ENCODE measurements at places on chromosomes 7 and 10.
A peak's percentile ranks its signal among the peaks of the same experiment; 100 is the strongest.

- DNase-seq = no peak
Observed at GRCh38 chr10:29668628-29669027, 33.9 kb upstream of the SVIL start.

- DNase-seq = no peak
Observed at GRCh38 chr7:67105377-67105776, 108.7 kb downstream of the TYW1 start.

DNA sequence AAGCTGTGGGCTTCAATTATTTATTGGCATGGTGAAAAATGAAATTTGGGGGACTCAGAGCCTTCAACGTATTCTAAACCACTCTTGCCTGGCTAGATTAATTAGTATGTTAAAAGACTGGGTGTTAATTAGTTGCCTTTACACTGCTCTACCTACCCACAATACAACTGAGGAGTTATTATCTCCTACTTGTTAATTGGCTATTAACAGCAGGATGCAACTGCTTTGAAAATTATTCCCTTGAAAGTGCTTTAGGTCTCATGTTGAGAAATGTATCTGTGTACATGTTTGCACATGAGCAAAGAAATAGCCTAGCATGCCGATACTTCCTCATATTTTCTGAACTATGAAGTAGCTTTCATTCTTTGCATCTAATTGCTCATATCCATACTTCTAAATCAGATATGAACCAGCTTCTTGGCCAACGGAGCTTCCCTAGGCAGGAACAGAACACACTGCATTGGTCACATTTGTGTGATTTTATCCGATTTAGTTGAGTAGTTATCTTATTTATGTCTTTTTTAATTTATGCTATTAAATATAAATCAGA lies 155.8 kb downstream of the GPAM start:
- DNase-seq = no peak

DNA sequence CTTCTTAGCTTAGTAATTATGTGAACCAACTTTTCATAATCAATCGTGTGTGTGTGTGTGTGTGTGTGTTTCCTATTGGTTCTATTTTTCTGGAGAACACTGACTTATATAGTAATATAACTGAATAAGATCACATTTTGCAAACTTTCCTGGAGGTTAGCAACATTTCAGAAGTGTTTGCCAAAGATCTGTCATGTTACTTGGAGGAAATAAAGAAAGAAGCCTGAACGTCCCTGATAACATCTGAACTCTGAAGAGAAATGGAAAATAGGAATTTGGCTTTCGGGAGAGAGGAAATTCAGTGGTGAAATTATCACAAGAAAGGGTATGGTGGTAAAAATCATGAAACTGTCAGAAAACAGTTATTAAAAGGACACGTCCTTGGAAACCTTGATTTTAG lies 984.4 kb upstream of the AUTS2 start:
- no peak for DNase-seq

GRCh38 chr10:44462338-44462914 lies 77.5 kb upstream of the CXCL12 start:
- no peak for DNase-seq

- no peak for DNase-seq
Observed at GRCh38 chr10:101892782-101893391, 49.3 kb upstream of the KCNIP2 start.

DNA sequence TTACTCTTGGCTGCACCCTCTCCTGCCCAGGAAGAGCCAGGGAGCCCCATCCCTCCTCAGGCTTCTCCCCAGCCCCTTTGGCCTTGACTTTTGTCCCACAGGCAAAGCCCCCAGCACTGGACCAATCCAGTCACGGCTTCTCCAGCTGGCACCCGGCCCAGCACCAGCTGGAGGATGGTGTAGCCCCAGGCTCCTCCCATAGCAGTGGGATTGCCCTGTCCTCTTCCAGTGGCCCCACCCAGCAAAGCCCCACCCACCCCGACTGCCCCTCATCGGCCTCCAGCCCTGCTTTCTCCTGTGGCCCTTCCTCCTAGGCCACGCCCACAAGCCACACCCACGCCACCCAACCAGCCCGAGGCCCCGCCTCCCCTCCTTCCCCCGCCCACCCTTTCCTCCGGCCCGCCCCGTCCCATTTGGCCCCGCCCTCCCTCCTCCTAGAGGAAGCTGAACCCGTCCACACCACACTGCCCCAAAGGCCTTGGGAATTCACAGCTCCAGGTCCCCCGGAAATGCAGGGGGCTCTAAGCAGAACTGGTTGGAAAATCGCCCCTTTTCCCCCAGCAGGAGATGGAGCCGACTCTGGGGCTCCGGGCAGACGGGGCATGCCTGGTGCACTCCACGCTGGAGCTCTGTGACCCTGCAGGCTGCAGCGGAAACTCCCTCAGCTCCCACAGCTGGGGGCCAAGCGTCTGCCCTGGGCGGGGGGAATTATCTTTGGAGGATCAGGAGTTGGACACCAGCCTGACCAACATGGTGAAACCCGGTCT lies 25.2 kb downstream of the GET4 start:
- peak; percentile 91 for DNase-seq

DNA sequence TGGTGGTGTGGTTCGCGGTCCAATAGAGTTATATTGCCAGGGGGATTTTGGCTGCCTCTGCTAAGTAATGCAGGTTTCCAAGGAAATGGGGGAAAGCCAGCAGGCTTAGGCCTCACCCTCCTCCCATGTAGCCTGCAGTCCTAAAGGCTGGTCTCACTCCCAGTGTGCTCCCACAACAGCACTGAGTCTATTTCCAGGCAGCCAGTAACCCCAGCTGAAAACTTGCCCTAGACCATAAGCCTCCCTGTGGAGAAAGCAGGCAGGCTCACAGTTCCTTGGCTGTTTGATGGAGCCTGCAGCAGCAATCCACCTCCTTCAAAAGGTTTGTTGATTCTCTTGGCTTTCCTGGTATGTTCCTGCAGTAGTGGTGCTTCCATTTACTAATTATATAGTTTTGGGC lies 220.0 kb upstream of the ZNF804B start:
- DNase-seq = no peak

- DNase-seq = no peak
Observed at GRCh38 chr10:23362069-23362830, 17.7 kb upstream of the C10orf67 start.

GRCh38 chr7:116859323-116859722 lies 3.1 kb upstream of the CAPZA2 start:
- DNase-seq = peak; percentile 32

GRCh38 chr7:14635955-14636354 lies 266.6 kb downstream of the DGKB start:
- DNase-seq = no peak

- no peak for DNase-seq
Observed at GRCh38 chr7:151309311-151309710, 32.3 kb upstream of the NUB1 start.

GRCh38 chr10:5433182-5433581 lies 20.8 kb downstream of the NET1 start:
- DNase-seq = no peak

DNA sequence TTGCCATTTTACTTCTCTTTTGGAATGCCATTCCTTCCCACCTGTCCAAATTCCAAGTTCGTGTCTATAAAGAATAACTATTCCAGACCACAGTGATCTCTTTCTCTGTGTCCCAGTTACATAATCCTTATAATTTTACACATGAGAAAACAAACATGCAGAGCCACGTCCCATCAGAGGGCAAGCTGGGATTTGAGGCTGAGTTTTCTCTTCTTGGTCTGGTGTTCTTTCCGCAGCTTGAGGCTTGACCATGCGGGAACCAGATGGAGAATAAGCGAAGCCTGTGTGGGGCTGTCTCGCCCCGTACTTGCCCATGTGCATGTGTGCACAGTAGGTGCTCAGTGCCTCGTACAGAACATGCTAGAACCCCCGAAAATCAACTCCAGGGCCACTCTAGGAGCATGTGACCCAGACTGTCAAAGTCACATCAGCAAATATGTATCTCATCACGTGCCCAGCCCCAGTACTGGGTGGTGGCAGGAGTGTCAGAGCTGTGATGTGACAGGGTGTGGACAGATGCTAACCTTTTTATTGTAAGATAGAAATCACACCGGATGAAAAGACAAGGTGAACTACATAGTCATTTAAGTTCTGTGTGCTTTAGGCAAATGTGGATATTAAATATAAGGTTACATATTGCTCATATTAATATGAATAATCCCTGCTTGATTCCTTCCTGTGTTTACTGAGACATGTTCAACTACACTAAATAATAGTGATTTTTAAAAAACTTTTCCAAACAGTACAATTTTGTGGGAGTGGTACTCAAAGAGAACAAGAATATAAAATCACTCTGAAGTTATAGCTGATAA lies 3.2 kb downstream of the INSIG1 start:
- DNase-seq = no peak

DNA sequence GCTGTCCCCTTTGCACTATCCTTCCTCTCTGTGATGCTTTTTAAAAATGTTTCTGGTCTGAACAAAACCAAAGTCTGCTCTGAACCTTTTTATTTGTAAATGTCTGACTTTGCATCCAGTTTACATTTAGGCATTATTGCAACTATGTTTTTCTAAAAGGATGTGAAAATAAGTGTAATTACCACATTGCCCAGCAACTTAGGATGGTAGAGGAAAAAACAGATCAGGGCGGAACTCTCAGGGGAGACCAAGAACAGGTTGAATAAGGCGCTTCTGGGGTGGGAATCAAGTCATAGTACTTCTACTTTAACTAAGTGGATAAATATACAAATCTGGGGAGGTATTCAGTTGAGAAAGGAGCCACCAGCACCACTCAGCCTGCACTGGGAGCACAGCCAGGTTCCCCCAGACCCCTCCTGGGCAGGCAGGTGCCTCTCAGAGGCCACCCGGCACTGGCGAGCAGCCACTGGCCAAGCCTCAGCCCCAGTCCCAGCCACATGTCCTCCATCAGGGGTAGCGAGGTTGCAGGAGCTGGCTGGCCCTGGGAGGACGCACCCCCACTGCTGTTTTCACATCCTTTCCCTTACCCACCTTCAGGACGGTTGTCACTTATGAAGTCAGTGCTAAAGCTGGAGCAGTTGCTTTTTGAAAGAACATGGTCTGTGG lies 11.4 kb upstream of the CSGALNACT2 start:
- DNase-seq = no peak

DNA sequence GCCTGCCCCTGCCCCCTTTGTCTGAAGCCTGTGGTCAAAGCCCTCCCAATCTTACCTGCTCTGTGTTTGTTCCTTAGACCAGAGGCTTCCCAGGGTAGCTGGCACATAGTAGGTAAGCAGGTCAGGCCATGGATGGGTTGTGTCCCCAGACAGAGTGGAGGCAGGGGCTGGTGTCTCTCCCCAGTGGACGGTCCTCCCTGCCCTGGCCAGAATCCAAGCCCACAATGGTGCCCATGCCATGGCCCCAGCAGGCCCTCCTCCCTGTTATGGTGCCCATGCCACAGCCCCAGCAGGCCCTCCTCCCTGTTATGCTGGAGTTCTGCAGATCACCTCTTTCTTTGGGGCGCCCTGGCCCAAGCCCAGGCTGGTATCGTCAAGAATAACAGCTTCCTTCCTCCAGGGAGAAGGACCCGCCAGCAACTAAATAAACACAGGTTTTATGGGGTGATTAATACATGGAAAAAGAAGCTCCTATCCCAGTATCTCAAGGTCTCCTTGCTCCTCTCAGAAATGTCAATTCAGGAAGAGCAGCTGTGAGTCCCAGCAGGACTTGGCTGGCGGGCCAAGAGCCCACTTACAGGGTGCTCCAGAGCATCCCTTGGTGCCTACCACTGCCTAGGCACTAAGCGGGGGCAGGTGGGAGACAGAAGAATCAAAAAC lies 82.0 kb downstream of the NEURL1 start:
- no peak for DNase-seq

DNA sequence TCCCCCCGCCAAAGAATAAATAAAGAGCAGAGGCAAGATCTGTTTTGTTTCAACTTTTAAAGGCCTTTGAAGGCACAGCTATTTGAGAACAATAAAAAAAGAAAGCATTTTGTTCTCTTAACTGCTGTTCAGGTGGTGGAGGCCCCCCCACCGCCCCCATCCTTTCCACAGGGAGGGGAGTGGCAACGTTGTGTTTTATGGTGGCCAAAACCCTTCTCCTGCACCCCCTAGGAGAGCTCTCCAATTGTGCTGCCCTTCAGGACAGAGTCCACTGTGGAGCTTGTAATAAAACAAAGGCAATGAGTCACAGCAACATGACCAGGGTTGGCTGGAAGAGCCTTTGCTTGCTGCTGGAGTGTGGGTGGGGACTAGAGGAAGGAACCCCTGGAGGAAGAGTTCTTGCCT lies 987.9 kb downstream of the KCNMA1 start:
- peak; percentile 80 for DNase-seq

DNA sequence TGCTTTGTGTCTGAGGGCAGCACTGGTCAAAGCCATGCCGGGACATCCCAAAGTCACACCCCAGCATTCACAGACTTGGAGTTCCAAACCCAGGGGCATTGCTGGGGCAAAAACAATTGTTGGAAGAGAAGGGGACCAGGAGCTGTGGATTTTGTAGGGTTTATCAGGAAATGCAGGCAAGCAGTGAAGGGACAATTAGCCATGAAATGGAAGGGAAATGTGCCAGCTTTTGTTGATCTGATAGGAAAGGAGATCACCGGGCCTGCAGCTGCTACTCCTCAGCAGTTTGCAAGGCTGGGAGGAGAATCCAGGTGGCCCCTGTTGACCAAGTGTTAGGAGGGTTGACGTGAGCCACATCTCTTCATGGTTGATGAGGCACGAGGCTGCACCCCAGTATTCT lies 2.5 kb upstream of the BRI3 start:
- DNase-seq = no peak

- DNase-seq = no peak
Observed at GRCh38 chr7:27105301-27106031, 3.0 kb upstream of the HOXA2 start.

- no peak for DNase-seq
Observed at GRCh38 chr7:155414547-155415492, 43.1 kb upstream of the EN2 start.

GRCh38 chr10:7209458-7209857 lies 201.4 kb downstream of the SFMBT2 start:
- DNase-seq = no peak

DNA sequence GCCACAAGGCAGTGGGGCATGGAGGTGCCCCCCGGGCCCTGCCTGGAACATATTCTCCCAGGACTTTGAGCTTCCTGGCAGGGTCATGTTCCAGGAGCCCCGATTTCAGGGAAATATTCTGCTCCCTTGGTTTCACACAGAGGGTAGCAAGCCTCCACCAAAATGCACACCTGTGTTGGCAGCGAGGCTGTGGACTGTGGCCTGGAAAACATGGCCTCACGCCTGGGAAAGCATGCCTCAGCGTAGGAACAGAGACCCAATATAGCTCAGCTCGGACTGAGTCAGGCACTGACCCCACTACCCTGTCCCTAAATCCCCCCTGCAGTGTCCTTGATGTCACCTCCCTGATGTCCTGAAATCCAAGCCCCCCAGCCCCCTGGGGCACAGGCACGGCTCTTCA lies 92.0 kb downstream of the KCNMA1 start:
- DNase-seq = no peak

GRCh38 chr7:107874605-107875446 lies 16.2 kb upstream of the DLD start:
- peak; percentile 36 for DNase-seq

- peak; percentile 82 for DNase-seq
Observed at GRCh38 chr10:91635401-91636400, 2.8 kb upstream of the PPP1R3C start.

GRCh38 chr10:103564116-103564501 lies 70.6 kb downstream of the NEURL1 start:
- DNase-seq = no peak

Data from fibroblast of the conjunctiva (primary cell).